Gastroesophageal sphincter (tissue), 4 donors: ENCODE measurements at places on chromosomes 5 and 9.
A peak's percentile ranks its signal among the peaks of the same experiment; 100 is the strongest.

- no peak for ATAC-seq
These were observed 135.1 kb upstream of the ELL2 start for GRCh38 chr5:96096724-96097123.

DNA sequence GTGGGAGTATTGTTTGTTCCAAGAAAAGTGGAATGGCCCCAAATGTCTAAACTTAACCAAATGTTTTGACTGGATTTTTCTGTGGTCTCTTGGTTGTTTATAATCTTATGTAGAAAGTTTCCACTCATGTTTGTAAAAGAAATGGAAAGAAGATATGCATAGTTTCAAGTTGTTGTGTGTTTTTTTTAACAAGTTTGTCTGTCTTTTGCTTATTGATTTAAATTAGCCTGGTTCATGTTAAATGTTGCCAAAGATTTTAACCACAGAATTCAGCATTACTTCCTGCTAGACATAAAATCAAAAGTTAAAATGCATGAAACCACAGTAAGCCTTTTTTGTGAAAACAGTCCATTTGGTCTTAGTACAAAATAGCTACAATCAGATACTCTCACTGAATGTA is 14.0 kb downstream of the PPWD1 start:
- ATAC-seq: no peak

GRCh38 chr5:40431734-40432133 is 248.0 kb upstream of the PTGER4 start:
- ATAC-seq: no peak

- no peak for ATAC-seq
These were observed 12.8 kb upstream of the MGAT1 start for GRCh38 chr5:180815293-180815917.

DNA sequence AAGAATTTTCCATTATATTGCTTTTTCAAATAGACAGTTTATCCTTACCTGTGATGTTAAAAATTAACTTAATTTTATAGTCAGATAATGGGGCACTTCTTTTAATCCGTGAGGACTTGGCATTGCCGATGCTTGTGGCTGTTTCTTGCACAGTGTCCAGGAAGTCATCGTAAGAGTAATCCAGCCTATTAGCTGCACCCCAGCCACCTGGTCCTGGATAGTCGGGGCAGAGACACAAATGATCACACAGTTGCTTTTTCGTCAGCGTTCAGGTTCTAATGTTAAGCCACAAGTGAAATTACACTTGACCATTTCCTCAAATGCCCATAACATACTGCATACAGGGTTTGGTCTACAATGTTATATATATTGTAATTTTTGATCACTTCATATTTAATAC is 107.4 kb downstream of the SVEP1 start:
- no peak for ATAC-seq

GRCh38 chr9:124611106-124611505 is 103.9 kb upstream of the NR5A1 start:
- ATAC-seq: no peak

GRCh38 chr9:106682420-106682819 is 180.5 kb upstream of the ZNF462 start:
- ATAC-seq: no peak

DNA sequence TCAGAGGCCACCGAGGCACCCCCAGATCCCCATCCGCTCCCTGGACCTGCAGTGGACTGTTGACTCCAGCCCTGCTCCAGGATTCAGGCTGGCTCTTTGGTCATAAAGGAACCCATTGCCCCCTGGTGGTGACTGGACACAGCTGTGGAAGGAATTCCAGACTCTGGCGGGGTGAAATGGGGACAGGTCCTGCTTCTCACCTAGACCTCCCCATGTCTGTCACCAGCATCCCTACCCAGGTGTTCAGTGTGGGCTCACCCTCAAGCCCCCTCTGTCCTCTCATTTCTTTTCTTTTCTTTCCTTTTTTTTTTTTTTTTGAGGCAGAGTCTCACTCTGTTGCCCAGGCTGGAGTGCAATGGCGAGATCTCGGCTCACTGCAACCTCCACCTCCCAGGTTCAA is 25.5 kb upstream of the STXBP1 start:
- peak; percentile 72 for ATAC-seq

DNA sequence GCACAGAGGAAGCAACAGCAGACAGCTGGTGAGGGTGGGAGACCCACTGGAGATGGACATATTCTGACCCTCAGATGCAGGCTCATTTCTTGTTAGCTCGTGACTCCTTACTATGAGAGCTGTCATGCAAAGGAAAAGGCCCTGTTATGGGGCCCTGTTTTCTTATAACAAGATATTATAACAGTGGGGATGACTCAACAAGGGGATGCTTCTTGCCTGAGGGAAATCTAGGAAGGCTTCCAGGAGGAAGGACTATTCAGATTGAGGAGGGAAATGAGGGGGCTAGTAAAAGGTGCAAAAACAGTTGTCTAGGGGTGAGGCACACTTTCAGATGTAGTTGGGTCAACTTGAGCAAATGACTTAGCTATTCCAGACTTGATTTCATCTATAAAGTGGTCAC is 83.0 kb downstream of the DAB2IP start:
- ATAC-seq: no peak

- ATAC-seq: no peak
These were observed 7.2 kb upstream of the MEF2C start for GRCh38 chr5:88890070-88890781.

- no peak for ATAC-seq
These were observed 443.4 kb upstream of the TRPC7 start for GRCh38 chr5:136808756-136809155.

DNA sequence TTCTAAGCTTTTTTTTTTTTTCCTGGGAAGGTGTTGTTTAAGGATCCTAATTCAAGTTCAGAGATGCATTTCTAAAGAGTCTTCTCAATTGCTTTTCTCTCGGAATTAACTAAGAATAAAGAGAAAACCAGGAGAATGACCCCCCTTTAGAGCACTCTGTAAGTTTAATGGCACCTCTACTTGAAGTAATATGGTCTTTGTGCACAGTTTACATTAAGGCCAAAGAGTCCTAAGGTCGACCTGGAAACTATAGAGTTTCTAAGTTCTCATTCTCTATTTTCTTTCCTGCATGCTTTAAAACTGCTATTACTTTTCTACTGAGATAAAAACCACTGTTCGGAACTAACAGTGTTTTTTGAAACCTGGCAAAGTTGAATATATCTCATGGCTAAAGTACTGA is 923.1 kb upstream of the CDH10 start:
- no peak for ATAC-seq

DNA sequence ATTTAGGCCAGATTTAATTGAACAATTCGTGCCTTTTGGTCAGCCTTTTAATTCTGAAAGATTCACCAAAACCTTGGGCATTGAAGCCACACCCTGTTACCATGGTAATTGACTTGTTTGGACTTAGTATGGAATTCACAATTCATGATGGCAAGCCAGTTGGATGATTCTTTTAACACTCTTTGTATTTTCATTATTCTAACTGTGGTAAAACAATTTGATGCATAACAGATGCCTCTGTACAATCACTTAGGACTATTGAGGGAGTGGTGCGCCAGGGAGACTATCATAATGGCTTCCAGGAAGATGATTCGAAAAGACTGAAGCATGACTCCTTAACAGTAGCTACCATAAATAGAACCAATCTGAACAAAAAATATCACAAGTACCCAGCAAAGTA is 381.1 kb upstream of the ADAMTS16 start:
- no peak for ATAC-seq

DNA sequence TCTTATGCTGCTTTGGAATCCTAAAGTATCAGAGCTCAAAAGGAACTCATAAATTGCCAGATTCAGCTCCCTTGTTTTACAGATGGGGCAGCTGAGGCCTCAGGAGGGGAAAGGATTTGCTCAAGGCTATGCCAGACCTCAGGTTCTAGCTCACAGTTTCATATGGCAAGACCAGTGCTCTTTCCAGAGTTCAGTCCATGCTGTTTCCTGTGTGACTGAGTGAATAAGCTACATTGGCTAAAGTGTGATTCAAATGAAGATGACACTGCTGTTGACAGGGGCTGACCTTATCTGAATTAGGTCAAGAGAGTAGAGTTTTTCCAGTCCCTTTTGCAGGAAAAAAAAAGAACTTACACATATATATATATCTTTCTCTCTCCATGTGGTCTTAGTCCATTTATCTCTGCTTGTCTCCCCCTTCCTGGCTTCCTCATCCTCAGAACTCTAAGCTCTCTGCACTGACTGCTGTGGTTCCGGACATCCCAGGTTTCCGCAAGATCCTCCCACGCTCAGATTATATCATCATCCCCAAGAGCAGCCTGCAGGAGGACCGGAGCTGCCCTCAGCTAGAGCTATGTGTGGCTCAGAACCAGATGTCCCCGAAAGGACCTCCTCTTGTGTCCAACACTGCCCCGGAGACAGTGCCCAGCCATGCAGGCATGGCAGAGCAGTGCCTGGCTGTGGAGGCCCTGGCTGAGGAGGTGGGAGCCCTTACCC is 9.3 kb downstream of the HMGXB3 start:
- ATAC-seq: no peak

- ATAC-seq: no peak
These were observed 8.0 kb downstream of the KLF9 start for GRCh38 chr9:70406434-70406862.
